ENCODE measurements at places on chromosomes 7 and 10.

- no peak for DNase-seq
Measured at GRCh38 chr10:70837660-70838059, 21.9 kb downstream of the SGPL1 start.

DNA sequence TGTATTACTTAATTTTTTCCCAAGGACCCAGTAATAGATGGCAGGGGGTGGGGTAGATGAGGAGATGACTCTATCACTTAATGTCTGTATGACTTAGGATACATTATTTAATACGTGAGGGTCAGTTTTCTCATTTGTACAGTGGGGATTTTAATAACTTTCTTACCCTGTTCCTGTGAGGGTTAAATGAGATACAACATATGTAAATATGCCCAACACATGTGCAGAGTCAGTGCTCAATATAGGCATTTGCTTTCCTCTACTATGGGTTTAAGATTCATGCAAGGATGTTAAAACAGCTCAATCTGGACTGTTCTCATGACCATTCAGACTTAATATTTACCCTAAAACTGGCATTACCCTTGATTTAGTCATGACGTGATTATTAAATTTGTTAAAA lies 31.2 kb downstream of the ST7 start:
- DNase-seq = no peak

GRCh38 chr10:14009371-14010100 lies 321.2 kb downstream of the FRMD4A start:
- peak; percentile 64 for DNase-seq

- DNase-seq = no peak
Measured at GRCh38 chr7:94217766-94218165, 176.9 kb upstream of the COL1A2 start.

GRCh38 chr7:29300026-29300480 lies 105.5 kb downstream of the CHN2 start:
- DNase-seq = no peak

- no peak for DNase-seq
Measured at GRCh38 chr10:25820874-25821273, 113.2 kb upstream of the MYO3A start.

DNA sequence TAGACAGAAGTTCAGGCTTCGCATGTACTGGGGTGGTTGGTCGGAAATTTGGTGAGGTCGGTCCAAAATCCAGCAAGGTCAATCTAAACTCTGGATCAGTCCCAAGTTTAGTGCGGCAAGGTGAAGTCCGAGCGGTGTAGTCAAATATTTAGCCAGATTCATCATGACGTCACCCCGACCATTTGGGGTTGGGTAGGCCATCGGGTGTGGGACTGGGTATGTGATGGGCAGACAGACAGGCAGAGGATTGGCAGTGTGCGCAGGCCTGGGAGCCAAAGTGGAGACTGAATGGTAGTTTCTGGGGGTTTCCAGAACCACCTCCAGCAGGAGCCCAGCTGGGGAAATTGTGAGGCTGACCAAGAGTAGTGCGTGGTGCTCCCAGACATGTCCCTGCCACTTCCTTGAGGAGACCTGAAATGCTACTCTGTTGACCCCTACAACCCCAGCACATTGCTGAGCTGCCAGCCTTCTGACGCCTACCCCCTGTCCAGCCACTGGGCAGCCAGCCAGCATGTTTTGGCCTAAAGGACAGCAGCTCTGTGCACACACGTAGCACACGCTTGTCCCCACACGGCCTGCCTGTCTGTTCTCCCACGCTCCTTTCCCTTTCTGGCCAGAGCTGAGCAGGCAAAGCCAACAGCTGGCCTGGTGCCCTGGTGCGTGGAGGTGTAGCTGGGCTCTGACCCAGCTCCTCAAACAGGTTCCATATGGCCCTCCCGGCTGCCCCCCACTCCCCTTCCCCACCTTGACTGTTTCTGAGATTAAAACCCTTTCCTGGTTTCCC lies 55.9 kb downstream of the FAM241B start:
- DNase-seq = no peak

DNA sequence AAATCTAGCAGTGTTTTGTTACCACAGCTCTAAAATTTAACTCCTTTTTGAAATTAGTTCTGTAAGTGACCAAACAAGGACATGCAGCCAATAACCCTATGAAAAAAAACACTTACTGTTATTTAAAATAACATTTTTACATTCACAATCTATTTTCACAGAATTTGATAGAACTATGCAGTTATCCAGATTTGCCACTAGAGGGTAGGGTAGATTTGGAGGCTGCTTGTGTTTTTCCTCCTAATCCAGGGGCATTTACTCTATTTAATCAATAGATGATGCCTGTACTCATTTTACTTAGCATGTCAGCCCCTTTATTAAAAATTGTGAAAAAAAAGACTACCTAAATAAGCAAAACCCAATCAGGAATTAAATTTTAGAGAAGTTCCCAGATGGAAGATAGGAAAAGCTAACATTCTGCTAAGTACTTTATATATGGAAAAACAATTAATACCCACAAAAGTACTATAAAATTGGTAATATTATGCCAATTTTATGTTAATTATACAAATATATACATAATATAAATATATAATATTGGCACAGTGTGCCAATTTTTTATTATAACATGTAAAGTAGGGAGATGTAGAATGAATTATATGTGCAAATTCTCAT lies 18.1 kb upstream of the LIPK start:
- DNase-seq = no peak

DNA sequence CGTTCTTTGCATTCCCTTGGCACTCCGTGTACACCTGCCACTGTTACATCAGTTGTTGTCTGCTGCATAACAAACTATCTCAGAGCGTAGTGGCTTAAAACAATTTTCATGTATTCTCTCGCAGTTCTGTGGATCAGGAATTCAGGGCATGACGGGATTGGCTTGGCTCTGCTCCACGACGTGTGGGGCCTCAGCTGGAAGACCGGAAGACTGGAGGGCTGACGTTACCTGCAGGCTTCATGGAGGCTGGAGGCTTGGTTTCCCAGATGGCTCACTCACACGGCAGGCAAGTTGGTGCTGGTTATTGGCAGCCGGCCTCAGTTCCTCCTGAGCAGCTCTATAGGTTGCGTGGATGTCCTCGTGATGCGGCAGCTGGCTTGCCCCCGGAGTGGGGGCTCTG lies 25.5 kb downstream of the NYAP1 start:
- no peak for DNase-seq

- no peak for DNase-seq
Measured at GRCh38 chr7:156998988-156999957, 11.2 kb downstream of the MNX1 start.

DNA sequence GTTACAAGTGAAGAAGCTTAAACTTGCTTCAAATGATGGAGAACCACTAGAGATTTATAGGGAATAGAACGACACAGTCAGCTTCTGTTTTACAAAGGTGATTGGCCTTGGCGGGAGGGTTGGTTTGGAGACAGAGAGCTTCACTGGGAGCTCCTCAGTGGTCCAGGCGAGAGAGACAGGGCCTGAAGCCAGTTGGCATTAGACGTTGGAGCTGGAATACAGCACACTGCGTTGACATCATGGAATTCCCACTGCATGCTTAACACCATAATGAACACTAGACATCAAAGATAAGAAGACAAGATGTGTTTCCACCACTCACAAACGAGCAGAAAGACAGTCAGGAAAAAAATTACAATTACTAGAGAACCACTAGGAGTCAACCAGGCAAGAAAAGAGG lies 67.8 kb downstream of the TBXAS1 start:
- DNase-seq = no peak

GRCh38 chr7:1998146-1998545 lies 234.6 kb downstream of the MAD1L1 start:
- DNase-seq = no peak

DNA sequence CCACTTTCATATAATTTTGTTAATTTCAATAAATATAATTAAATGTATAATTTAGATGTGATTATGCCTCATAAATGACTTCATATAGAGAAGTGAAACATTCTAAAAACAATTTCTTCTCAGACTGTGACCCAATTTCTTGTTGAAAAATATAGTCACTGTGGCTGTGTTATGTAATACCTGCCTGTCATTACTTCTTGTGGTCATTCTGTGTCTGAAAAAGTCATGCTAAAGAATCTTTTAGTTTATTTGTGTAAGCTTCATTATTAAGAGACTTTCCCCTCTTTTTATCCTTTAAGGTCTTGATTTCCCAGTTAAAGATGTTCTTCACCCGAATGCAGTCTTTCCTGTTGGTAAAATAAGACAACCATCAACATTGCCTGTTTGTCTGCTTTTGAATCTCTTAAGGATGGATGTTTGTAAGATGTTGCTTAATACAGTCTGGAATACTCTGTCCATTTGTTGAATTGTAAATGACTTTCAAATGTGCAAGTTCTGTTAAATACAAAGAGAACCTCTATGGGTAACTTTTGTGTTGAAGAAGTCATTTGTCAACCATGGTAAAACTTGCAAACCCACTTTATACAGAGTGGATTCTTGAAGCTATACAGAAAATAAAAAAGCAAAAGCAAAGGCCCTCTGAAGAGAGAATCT lies 16.0 kb downstream of the KAT6B start:
- no peak for DNase-seq

DNA sequence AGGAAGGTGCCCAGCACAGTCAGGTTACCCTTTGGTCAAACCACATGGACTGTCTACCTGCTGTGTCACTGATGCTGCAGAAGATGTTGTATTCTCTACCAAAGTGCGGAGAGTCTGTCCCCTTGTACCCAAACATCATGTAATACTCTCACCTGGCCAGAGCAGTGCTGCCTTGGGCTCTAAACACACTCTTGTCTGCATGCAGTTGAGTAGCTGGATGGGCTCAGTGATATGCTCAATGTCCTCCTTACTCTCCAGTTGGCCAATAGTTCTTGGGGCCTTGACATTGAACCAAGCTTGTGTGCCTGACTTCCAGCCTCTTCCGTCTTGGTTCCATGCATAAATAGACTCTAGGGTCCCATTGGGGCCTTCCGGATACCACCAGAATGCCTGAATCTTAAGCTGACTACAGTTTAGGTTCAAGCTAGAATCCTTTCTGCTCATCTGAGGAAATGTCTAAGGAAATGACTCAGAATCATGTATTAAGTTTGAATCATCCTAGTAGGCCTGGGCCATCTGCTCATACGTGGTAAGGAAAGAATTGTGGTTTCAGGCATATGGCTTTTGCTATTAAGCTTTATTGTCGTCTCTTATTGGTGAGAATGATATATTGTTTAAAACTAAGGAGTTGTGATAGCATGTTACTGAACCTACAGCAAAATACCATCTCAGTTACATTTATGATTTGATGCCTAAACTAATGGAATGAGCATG lies 118.0 kb downstream of the OTUD1 start:
- DNase-seq = no peak

- no peak for DNase-seq
Measured at GRCh38 chr7:44098092-44099068, 5.8 kb upstream of the AEBP1 start.

GRCh38 chr7:155377071-155377837 lies 79.6 kb downstream of the INSIG1 start:
- no peak for DNase-seq

DNA sequence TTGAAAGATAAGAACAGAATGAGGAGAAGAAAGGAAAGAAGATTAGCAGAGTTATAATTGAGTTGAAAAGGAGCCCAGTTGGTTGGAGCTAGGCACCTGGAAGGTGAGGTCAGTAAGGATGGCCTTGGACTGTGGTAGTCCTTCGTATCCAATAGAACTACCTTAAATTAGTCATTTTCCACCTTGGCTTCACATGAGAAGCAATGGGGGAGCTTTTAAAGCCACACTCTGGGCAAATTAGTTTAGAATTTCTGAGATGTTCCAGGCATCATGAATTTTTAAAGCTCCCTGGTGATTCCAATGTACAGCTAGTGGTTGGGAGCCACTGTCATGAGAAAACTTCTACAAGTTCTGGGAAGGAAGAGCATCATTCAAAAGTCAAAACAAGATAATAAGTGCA lies 27.3 kb upstream of the CYP3A5 start:
- no peak for DNase-seq

GRCh38 chr10:71094712-71095390 lies 117.5 kb upstream of the UNC5B start:
- DNase-seq = no peak

- DNase-seq = no peak
Measured at GRCh38 chr7:108360058-108360800, 96.0 kb downstream of the NRCAM start.

GRCh38 chr10:80136134-80136571 lies 3.6 kb downstream of the PLAC9 start:
- no peak for DNase-seq

GRCh38 chr10:78721231-78721630 lies 347.5 kb upstream of the ZMIZ1 start:
- no peak for DNase-seq

DNA sequence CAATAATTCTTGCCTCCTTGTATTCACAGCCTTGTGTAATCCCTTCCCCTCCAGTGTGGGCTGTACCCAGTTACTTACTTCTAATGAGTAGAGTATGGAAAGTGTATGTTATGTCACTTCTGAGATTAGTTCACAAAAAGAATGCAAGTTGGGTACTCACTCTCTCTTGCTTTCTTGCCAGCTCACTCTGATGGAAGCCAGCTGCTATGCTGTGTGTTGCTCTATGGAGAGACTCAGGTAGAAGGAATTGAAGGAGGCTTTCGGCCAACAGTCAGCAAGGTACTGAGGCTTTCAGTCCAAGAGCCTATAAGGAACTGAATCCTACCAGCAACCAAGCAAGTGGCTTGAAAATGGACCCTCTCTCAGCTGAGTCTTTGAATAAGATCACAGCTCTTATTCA lies 9.7 kb upstream of the BICC1 start:
- DNase-seq = no peak

- DNase-seq = no peak
Measured at GRCh38 chr10:7481368-7481765, 70.5 kb upstream of the SFMBT2 start.

GRCh38 chr7:108178398-108178797 lies 48.2 kb upstream of the LAMB4 start:
- no peak for DNase-seq

- no peak for DNase-seq
Measured at GRCh38 chr10:63699785-63700613, 178.8 kb downstream of the REEP3 start.

- DNase-seq = peak; percentile 28
Measured at GRCh38 chr10:70925377-70926225, 37.2 kb upstream of the PCBD1 start.

- DNase-seq = no peak
Measured at GRCh38 chr10:19651549-19651948, 164.7 kb upstream of the PLXDC2 start.

GRCh38 chr7:25967278-25968204 lies 184.5 kb upstream of the NFE2L3 start:
- no peak for DNase-seq

- no peak for DNase-seq
Measured at GRCh38 chr10:63586043-63586442, 64.8 kb downstream of the REEP3 start.

- no peak for DNase-seq
Measured at GRCh38 chr7:94089806-94090205, 85.7 kb upstream of the BET1 start.

GRCh38 chr7:24883622-24884013 lies 96.4 kb downstream of the OSBPL3 start:
- DNase-seq = no peak

All from activated T-cell treated with anti-CD3 and anti-CD28 coated beads for 4 hours (primary cell).